CD4-positive, alpha-beta T cell treated with Interleukin-17A for 1 hour (primary cell): ENCODE measurements at places on chromosomes 1 and 21.

DNA sequence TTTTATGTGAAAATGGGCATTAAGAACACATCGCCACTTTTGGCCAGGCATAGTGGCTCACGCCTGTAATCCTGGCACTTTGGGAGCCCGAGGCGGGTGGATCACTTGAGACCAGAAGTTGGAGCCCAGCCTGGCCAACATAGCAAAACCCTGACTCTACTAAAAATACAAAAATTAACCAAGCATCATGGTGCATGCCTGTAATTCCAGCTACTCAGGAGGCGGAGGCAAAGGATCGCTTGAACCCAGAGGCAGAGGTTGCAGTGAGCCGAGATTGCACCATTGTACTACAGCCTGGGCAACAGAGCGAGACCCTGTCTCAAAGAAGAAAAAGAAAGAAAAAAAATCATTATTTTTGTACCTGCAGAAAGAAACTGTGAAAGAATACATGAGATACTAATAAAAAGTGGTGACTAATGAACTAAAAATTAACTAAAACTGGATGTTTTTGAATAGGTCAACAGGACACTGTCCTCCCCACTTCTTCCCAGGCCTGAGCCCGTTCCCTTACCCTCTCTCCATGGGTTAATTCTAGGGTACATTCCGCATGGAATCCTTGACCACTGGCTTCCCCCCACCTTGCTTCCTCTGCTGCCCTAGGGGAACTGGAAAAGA, 8.3 kb upstream of the TINAGL1 start:
- DNase-seq = no peak

- DNase-seq = no peak
These were observed 36.1 kb upstream of the RGS1 start for GRCh38 chr1:192539297-192540092.

GRCh38 chr1:2836333-2836970, 35.0 kb upstream of the TTC34 start:
- DNase-seq = no peak

DNA sequence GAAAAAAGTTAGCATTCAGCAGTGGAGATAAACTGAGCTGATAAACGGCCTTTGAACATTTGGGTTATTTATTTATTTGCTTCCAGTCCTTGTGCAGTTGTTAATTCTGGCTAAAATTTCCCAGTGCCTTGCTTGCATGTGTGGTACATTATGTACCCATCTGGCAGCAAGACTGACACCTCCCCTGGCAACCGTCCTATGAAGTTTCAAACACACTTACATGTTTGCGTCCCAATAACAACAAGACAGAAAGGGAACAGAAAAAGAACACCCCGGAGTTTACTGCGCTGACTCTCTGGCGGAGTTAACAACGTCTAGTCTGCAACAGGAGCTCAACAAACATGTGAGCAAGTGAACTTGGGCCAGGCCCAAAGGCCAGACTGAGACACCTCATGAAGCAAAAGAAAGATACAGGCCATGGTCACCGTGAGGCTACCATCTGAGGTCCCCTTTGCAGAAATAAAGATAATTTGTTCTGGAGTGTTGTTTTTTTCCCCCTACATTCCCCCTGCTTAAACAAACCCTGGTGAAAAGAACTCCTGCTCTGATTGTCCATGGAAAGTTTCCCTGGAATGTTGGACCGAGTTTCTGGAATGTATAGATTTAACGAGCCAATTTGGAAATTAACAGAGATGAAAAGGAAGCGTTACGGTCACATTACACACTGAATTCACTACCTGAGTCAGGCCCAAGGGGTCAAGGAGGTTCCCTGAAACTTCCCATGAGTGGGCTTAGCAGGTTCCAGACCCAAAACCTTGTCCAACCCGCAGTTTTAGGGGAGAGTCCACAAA, 33.4 kb downstream of the TRABD2B start:
- no peak for DNase-seq
